ENCODE measurements at places on chromosomes 13 and 19.

DNA sequence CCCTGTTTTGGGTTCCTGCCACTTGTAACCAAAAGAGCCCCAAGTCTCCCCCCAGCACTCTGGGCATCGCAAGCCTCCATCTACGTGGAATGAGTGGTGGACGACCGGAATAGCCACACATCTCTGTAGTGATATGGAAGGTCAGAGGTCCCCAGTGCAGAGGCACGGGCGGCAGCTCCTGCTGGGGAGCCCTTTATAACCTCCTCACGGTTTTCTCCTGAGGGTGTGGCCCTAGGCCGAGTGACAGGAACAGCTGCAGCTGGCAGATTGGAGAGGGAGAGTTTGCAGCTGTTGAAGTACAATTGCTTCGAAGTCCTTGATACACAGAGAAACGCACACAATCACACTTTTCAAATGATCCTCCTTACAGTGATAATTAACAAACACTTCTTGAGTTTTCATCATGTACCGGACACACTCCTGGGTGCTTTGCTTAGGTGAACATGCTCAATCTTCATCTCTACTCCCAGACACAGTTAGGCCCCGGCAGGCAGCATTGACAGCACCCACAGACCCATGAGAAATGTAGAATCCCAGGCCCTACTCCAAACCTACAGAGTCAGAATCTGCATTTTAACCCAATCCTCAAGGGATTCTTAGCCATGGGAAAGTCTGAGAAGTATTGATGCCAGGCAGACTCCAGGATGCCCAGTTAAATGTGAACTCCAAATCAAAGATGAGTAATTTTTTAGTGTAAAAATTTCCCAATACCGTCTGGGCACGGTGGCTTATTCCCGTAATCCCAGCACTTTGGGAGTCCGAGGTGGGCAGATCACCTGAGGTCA, 4.9 kb upstream of the ZNF787 start:
- H3K36me3 ChIP-seq = no peaks in the 10 kb centered on the region
- peaks cover 5% of the 10 kb centered on the region for H3K4me1 ChIP-seq
- no peak for DNase-seq
- no peaks in the 10 kb centered on the region for H3K27me3 ChIP-seq
- no peak overlapping the region for H3K4me3 ChIP-seq

- peak; percentile 50 for DNase-seq
- peak overlapping the region; percentile 91 for H3K4me3 ChIP-seq
- H3K4me1 ChIP-seq = peaks cover 39% of the 10 kb centered on the region
- H3K36me3 ChIP-seq = no peaks in the 10 kb centered on the region
- no peaks in the 10 kb centered on the region for H3K27me3 ChIP-seq
Measured at GRCh38 chr13:74132776-74133656, 1.2 kb downstream of the KLF12 start.

- H3K36me3 ChIP-seq = no peaks in the 10 kb centered on the region
- H3K4me1 ChIP-seq = peaks cover 12% of the 10 kb centered on the region
Measured at GRCh38 chr13:32028711-32029110, 2.9 kb upstream of the FRY start.

- no peak for DNase-seq
- H3K27me3 ChIP-seq = no peaks in the 10 kb centered on the region
- no peak overlapping the region for H3K4me3 ChIP-seq
- no peaks in the 10 kb centered on the region for H3K36me3 ChIP-seq
Measured at GRCh38 chr13:76214001-76214400, 577.9 kb downstream of the LMO7 start.

DNA sequence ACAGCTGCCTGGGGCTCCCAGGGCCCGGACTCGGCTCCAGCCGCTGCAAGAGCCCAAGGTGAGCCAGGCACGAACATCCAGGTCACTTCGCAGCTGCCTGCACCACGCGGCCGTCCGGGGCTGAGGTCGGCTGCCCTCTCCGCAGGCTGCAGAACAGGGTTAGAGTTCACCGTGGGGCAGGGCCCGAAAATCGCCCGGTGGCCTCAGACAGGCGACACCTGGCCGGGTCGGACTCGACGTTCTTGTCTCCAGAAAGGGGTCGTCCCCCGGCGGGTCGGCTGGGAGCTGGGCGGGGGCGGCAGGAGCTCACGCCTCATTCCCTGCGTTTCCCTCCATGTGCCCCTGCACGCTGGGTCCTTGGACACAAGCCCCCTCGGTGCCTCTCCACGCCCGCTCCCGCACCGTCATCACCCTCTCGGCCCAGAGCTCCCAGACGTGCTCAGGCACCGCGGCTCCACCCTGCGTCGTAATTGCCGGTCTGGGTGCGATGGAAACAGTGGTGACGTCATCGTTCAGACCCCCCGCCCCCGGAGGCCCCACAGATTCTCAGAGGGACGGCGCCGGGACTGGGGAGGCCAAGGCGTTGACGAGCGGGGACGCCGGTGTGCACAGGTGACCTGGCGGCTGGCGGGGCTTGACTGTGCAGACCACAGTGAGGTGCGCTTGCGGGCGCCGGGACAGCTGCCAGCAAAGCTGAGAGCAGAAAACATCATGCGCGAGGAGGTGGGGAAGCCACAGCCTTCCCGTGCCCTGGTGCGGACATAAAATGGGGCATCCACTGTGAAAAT, 4.0 kb upstream of the GRIN3B start:
- DNase-seq = peak; percentile 35
- H3K4me1 ChIP-seq = no peaks in the 10 kb centered on the region
- peaks cover 2% of the 10 kb centered on the region for H3K36me3 ChIP-seq
- H3K27me3 ChIP-seq = peaks cover 20% of the 10 kb centered on the region

DNA sequence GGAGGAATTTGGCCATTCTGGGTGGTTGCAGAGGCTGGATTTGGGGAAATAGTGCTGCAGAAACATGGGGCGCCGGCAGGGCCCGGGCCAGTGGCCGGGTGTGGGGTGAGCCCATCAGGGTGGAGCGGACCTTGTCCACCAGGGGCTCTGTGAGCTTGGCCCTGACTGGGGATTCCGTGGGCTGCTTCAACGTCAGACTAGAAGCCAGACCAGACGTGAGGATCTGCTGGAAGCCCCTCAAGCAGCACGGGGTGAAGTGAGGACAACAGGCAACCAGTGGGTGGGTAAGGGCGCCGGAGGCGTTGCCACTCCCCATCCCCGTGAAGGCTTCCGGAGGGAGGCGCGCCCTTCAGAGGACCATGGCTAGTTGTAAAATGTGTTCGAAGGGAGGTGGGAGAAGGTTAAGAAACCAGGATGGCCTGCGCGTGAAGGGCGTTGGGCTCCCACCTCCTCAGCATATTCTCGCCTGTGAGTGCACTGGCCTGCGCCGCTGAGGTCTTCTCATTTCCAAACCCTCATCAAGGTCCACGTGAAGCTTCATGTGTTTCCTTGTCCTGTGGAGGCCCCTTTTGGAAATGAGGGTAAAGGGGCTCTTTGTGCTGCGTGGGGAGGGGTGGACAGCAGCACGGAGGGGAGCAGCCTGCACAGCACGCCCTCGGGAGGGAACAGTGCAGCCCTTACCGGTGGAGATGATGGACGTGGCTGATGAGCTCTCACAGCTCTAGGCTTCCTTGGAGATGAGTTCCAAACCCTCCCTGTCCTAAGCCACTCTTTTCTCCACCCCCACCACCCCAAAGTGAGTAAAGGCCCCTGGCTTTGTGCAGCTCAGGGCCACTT, 8.3 kb downstream of the TEX29 start:
- no peaks in the 10 kb centered on the region for H3K27me3 ChIP-seq
- no peak overlapping the region for H3K27ac ChIP-seq
- no peaks in the 10 kb centered on the region for H3K4me1 ChIP-seq
- H3K36me3 ChIP-seq = no peaks in the 10 kb centered on the region

DNA sequence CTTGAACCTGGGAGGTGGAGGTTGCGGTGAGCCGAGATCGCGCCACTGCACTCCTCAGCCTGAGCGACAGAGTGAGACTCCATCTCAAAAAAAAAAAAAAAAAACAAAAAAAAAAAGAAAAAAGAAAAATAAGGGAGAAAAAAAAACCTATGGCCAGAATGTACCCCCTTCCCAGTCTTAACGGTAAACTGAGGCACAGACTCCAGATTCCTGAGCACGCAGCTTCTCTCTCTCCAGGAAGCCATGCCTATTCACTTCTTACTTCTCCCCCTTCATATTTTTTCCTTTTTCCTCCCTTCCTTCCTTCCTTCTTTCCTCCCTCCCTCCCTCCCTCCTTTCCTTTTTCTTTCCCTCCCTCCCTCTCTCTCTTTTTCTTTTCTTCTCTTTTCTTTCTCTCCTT, 5.4 kb downstream of the ADGRE2 start:
- H3K27me3 ChIP-seq = no peaks in the 10 kb centered on the region
- no peak overlapping the region for H3K4me3 ChIP-seq
- H3K27ac ChIP-seq = no peak overlapping the region
- no peak for DNase-seq

GRCh38 chr19:37403403-37403802, 32.5 kb downstream of the ZNF527 start:
- H3K4me1 ChIP-seq = no peaks in the 10 kb centered on the region
- no peak overlapping the region for H3K4me3 ChIP-seq
- no peak overlapping the region for H3K27ac ChIP-seq
- no peaks in the 10 kb centered on the region for H3K27me3 ChIP-seq

DNA sequence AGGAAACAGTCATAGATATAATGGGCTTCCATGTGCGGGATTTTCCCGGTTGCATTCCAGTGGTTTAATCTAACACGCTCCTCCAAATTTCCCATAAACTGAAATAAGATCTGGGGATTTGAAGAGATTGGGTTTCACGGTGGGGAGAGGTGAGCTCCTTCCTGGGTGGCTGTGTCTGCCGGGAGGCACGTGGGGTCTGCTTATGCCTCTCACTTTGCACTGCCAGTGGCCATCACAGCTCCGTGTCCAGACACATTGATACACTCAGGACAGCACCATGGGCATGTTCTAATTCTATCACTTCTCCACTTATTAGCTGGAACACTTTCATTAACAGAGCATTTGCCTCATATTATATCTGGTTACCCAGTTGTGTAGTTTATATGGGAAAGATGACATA, 73.4 kb downstream of the SOX1 start:
- no peaks in the 10 kb centered on the region for H3K27me3 ChIP-seq
- no peak overlapping the region for H3K27ac ChIP-seq
- DNase-seq = no peak
- H3K4me3 ChIP-seq = no peak overlapping the region

DNA sequence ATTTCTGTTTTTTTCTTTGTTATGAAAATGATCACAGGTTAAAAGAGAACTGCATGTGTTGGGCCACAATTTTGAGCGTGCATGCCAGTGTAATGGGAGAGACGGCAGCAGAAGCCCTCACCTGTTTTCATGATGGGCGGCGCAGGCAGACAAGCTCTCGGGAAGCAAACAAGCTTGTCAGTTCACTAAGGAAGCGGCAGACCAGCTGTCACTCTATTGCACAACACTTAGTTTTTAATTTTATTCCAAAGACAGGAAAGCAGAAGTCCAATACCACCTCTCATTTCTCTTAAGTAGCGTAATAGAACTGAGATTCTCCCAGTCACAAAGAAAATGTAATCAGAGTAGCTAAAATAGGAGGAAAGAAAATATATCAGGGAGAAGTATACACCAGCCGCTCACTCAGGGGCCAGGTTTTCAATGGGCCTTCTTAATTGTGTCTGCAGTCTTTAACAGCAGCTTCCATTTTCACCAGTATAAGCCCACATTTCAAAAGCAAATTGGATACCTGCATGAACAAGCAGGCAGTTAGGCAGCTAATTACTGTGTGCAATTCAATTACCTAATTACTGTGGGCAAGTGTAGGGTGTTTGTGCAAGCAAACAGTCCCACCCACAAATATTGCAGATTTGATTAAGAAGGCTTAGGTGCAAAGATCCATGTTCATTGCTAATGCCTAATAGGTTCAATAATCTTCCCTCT, 711.4 kb downstream of the DIAPH3 start:
- H3K36me3 ChIP-seq = no peaks in the 10 kb centered on the region
- no peak for DNase-seq
- no peaks in the 10 kb centered on the region for H3K27me3 ChIP-seq
- peaks cover 18% of the 10 kb centered on the region for H3K4me1 ChIP-seq
- H3K4me3 ChIP-seq = no peak overlapping the region

- H3K4me1 ChIP-seq = no peaks in the 10 kb centered on the region
- DNase-seq = no peak
- no peak overlapping the region for H3K27ac ChIP-seq
- no peaks in the 10 kb centered on the region for H3K27me3 ChIP-seq
- no peaks in the 10 kb centered on the region for H3K36me3 ChIP-seq
Measured at GRCh38 chr13:84670245-84670644, 788.0 kb upstream of the SLITRK1 start.

DNA sequence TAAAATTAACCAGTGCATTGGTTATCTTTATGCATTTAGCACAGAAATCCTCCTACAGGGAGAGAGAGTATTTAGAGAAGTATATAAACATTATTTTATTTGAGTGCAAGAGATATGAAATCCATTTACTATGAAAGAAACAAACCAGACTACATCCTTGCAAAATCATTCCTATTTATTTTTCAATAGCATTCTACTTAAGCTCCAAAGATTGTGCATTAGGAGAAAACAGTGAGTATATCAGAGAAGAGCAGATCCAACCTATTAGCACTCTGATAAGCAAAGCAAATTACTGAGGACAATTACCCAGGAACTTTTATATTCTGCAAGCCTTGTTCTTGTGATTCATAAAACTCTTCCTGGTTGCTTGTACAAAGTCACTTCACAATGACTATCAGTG, 256.1 kb downstream of the FGF14 start:
- H3K27ac ChIP-seq = no peak overlapping the region
- H3K4me3 ChIP-seq = no peak overlapping the region
- no peak for DNase-seq
- H3K27me3 ChIP-seq = peaks cover 2% of the 10 kb centered on the region
- H3K4me1 ChIP-seq = no peaks in the 10 kb centered on the region

- H3K4me1 ChIP-seq = no peaks in the 10 kb centered on the region
- H3K27me3 ChIP-seq = no peaks in the 10 kb centered on the region
- no peaks in the 10 kb centered on the region for H3K36me3 ChIP-seq
- no peak overlapping the region for H3K27ac ChIP-seq
- no peak overlapping the region for H3K4me3 ChIP-seq
Measured at GRCh38 chr19:35292421-35293362, 731 bp downstream of the MAG start.

DNA sequence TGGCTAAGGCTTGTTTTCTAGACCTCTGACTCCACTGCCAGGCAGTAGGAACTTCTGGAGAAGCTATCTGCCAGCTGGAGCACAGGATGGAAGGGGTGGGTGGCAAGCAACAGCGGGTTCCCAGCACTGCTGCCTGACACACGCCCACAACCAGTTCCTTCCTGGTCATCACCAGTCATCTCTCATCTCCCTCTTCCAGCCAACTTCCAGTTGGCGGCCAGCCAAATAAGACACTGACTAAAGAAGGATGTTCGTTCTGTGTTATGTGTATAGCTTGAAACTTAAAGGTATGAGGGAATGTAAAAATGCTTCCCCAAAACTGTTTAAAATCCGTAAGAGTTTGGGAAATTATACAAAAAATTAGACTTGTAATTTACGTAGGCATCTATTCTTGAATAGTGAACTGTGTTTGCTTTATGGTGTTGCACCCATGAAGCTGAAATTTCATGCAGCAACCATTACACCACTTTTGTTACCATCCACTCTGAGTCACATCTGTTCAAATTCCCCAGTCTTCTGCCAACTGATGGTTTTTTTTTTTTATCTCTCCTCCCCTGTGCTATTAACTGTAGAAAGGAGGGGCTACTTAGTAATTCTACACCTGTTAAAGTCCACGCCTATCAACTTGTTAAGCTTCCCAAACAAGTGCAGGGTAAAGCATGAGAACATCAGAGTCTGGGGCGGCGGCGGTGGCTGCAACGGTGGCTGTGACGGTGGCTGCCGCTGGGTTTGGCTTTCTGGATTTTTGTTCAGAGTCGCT, 86.2 kb upstream of the FRY start:
- H3K4me3 ChIP-seq = no peak overlapping the region
- no peak overlapping the region for H3K27ac ChIP-seq
- no peaks in the 10 kb centered on the region for H3K36me3 ChIP-seq
- DNase-seq = no peak
- peaks cover 2% of the 10 kb centered on the region for H3K27me3 ChIP-seq
- H3K4me1 ChIP-seq = no peaks in the 10 kb centered on the region

Data from endothelial cell of umbilical vein (primary cell).